ENCODE measurements at places on chromosomes 12 and 14. TPM values are rescaled to one million over a fixed set of nuclear protein-coding genes. Genes with fewer than 3 reads are reported as not detected.

Gene PLCZ1
- not detected for total RNA-seq

GRCh38 chr12:6367969-6368892 is 7.1 kb downstream of the SCNN1A start:
- H3K27me3 ChIP-seq, result no peaks in the 10 kb centered on the region
- no peak overlapping the region for H3K4me3 ChIP-seq
- no peak overlapping the region for H3K27ac ChIP-seq
- H3K36me3 ChIP-seq, result no peaks in the 10 kb centered on the region

DNA sequence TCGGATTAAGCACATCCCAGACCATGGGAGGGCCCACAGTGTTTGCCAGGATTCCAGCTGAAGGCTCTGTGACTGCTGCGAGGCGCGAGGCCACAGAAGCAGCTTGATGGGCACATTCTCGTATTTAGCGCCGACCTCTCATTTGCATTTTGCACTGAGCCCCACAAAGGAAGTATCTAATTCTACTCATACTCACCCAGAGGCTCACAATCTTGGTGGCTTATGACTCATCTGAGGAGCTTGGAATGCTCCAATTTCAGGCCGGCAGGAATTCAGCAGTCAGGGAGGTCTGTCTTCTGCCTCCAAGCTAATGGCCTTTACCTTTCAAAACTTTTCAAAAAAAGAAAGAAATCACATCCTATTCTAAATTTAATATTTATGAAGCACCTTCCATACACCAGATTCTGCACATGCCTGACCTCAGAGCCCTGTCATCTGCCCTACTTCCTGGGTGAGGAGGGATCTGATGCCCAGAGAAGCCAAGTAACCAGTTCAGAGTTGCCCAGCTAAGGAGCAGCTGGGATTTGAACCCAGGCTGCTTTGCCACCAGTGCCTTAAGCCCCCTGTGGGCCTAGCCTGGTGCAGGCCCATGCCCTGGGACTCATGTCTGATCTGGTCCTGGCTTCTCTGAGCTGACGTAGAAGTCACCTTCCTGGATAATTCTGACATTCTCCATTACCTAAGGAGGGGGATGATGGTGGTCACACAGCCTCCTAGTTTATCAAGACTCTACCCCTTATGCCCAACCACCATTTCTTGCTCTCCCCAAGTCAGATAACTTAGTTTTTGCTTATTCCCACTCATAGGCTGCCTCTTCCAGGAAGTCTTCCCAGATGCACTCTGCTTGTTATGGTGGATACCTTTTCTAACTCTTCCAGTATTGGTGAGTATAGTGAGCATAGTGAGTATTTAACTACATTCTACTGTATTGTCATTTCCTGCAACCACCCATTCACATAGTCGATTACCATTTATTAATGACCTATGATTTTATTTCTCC is 198.9 kb downstream of the RBM19 start:
- H3K27ac ChIP-seq, result no peak overlapping the region
- no peak overlapping the region for H3K4me3 ChIP-seq
- H3K36me3 ChIP-seq, result no peaks in the 10 kb centered on the region
- no peaks in the 10 kb centered on the region for H3K27me3 ChIP-seq
- peaks cover 36% of the 10 kb centered on the region for H3K4me1 ChIP-seq
- DNase-seq, result peak; percentile 72

DNA sequence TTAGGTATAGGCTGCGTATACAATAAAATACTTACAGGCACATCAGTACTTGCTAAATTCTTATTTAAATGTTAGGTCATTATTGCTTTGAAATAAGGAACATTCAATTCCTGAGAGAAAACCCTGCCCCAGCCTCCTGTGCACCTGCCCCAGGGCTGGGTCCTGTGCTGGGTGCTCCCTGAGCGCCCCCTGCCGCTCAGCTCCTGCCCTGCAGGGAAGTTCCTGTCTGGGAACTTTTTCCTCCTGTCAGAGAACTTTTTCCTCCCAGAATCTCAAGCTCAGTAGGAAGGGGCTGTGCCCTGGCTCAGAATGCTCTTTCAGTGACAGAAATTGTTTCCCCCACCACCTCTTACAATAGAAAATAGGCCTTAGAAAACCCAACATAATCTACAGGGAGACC is 751.1 kb downstream of the TMEM121 start:
- H3K27ac ChIP-seq, result no peak overlapping the region
- no peak for DNase-seq
- H3K4me3 ChIP-seq, result no peak overlapping the region
- H3K36me3 ChIP-seq, result no peaks in the 10 kb centered on the region

- peak; percentile 95 for DNase-seq
- no peaks in the 10 kb centered on the region for H3K27me3 ChIP-seq
- H3K4me3 ChIP-seq, result peak overlapping the region; percentile 74
- peaks cover 49% of the 10 kb centered on the region for H3K4me1 ChIP-seq
These were observed 568 bp downstream of the PPM1A start for GRCh38 chr14:60249321-60250256.

- no peak overlapping the region for H3K27ac ChIP-seq
- no peak overlapping the region for H3K4me3 ChIP-seq
- no peaks in the 10 kb centered on the region for H3K27me3 ChIP-seq
- H3K36me3 ChIP-seq, result no peaks in the 10 kb centered on the region
- DNase-seq, result no peak
- no peaks in the 10 kb centered on the region for H3K4me1 ChIP-seq
These were observed 26.2 kb downstream of the SNRPF start for GRCh38 chr12:95884998-95885397.

DNA sequence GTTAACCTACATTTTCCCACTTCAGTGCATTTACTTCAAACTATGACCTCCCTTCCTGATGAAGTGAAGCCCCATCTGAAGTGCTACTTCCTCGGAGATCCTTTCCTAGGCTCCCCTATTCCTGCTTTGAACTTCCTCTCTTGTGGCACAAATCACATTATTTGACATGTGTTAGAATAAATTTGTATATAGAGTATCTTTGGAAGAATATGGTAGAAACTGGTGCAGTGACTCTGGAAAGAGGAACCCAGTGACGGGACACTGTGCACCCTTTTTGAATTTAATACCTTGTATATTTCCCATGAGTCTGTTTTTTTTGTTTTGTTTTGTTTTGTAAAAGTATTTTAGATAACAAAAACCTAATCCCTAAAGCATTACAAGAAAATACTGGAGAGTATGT is 66.4 kb upstream of the SRSF5 start:
- H3K4me1 ChIP-seq, result peaks cover 51% of the 10 kb centered on the region
- H3K4me3 ChIP-seq, result no peak overlapping the region
- DNase-seq, result no peak
- no peaks in the 10 kb centered on the region for H3K27me3 ChIP-seq
- no peaks in the 10 kb centered on the region for H3K36me3 ChIP-seq

All from neural progenitor cell (in vitro differentiated cells).